Activated CD4-positive, alpha-beta T cell treated with anti-CD3 and anti-CD28 coated beads, Interleukin-2, amount 10 ng/mL, durations not matched to agents 7 days and 5 days (primary cell): ENCODE measurements at places on chromosomes 16 and 17.
A peak's percentile ranks its signal among the peaks of the same experiment; 100 is the strongest.

DNA sequence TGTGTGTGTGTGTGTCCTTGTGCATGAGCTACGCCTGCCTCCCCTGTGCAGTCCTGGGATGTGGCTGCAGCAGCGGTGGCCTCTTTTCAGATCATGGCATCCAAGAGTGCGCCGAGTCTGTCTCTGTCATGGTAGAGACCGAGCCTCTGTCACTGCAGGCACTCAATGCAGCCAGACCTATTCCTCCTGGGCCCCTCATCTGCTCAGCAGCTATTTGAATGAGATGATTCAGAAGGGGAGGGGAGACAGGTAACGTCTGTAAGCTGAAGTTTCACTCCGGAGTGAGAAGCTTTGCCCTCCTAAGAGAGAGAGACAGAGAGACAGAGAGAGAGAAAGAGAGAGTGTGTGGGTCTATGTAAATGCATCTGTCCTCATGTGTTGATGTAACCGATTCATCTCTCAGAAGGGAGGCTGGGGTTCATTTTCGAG, 22.5 kb downstream of the STAT5A start:
- no peak for DNase-seq

DNA sequence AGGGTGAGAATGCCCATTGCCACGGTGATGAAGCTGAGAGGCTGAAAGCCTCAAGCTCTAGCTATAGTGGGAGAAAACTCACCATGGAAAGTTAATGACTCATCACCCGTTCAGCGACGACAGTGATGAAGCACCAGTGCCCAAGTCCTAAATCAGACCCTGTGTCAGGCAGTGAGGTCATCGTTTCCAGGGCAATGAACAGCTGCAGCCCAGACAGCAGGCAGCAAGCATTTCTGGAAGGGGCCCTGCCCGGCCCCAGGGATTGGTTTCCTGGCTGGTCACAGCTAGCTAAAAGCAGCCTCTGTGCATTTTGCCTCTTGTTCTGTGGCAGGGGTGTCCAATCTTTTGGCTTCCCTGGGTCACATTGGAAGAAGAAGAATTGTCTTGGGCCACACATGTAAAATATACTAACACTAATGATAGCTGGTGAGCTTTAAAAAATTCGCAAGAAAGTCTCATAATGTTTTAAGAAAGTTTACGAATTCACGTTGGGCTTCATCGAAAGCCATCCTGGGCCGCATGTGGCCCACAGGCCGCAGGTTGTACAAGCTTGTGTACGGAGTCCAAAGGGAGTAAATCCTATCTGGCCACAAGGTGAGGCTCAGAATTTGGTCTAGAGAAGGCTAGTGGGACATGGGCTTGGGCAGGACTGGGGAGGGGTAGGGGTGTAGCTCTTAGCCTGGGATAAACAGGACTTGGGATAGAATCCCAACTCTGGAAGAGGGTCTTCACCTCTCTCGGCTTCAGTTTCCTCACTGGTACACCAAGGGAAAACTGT, 40.6 kb downstream of the MIS12 start:
- DNase-seq = peak; percentile 25

- no peak for DNase-seq
Measured at GRCh38 chr17:56319531-56319930, 166.3 kb downstream of the ANKFN1 start.

DNA sequence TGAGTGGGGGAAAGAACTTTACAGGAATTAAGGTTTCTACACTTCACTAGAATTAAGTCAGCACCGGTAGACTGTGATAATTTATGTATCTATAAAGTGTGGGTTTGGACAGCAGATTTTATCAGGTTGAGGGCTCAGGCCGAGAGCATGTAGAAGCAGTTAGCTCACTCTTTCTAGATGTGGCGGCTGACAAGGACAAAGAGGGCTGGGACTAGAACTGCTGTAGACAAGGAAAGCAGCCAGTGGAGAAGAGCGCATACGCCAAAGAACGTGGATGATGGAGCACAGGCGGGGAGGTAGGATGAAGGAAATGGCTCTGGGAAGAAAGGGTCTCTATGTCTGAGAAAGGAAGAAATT, 504 bp upstream of the GOSR1 start:
- peak; percentile 14 for DNase-seq
